Glomerular endothelial cell (primary cell): ENCODE measurements at places on chromosomes 2 and 18. TPM values are rescaled to one million over a fixed set of nuclear protein-coding genes. Genes with fewer than 3 reads are reported as not detected.
A peak's percentile ranks its signal among the peaks of the same experiment; 100 is the strongest.

- no peak for DNase-seq
These were observed 150.2 kb downstream of the FSHR start for GRCh38 chr2:49004036-49004626.

- no peak for DNase-seq
These were observed 161.3 kb downstream of the CDH2 start for GRCh38 chr18:28015671-28016070.

DNA sequence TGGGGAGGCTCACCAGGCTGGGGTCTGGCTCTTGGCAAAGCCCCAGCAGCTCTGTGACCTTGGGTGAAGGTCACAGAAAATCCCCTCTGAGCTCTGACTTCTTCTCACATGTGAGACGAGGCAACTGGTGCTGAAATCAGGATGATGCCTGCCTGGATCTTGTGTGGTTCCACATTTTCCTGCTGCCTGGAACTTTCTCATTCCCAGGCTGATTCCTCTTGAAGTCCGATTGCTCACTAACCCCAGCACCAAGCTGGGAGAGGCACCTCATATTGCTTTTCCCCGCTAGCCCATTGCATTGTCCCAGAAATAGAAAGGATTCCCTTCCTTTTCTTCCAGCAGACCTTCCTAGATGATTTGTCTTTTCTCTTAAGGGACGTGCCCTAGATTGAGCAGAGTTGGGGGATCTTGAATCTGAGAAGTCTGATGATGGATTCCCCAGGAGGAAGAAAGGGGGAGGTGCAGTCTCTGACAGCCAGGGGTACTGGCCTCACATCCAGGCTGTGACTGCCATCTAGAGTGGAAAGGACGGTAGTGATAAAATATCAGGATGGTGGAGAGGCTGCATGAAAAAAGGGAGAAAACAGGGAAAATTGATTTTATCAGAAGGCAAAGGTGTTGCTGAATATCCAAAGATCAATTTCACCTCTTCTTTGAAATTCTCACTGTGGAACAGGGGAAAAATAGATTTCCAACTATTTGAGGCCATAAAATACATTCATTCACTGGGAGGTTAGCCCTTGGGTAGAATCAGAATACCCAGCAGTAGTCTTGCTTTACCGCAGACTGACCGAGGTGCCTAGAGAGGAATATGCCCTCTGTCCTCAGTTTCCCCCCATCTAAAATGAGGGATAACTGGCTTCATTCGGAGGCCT lies 96.3 kb downstream of the FAM210A start:
- no peak for DNase-seq

DNA sequence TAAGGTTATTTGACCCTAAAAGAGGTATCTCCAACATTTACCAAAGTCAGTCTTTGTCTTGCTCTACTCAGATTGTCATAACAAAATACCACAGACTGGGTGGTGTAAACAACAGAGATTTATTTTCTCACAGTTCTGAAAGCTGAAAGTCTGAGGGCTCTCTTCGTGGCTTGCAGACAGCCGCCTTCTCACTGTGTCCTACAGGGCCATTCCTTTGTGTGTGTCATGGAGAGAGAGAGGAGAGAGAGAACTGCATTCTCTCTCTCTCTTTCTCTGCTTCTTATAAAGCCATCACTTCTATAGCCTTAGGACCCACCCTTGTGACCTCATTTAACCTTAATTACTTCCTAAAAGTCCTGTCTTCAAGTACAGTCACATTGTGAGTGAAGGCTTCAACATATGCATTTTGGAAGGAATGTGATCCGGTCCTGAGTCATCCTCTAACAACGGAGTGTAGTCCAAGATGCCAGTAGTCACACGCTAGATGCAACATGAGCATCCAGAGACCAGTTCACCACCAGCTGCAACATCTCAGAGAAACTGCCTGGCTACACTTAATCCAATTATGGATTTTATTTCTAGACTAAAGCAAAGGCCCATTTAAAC lies 130.2 kb downstream of the CD226 start:
- DNase-seq = no peak

DNA sequence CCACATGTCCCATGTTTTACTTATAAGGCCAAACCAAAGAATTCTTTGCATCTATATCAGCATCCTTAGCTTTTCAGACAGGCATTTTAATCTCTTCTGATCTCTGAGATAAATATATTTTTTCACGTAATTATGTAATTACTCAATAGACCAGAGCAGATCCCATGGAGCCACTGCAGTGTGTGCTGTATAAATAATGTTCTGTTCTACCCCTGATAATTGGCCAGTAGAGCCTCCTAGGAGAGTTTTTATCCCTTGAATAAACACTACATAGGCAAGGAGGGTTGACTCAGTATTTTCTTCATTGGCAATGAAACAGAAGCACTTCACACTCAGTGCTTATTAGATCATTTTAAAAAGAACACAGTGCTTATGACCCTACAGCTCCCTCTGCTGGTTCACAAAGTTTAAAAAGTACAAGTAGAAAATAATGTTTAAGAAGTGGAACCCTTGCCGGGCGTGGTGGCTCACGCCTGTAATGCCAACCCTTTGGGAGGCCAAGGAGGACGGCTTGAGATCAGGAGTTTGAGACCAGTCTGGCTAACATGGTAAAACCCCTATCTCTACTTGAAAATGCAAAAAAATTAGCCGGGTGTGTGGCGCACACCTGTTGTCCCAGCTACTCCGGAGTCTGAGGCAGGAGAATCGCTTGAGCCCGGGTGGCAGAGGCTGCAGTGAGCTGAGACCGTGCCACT lies 91.9 kb downstream of the PPP1R1C start:
- peak; percentile 81 for DNase-seq

Gene MARCHF4
- total RNA-seq = 29.5 and 33.3 TPM in 2 replicates

DNA sequence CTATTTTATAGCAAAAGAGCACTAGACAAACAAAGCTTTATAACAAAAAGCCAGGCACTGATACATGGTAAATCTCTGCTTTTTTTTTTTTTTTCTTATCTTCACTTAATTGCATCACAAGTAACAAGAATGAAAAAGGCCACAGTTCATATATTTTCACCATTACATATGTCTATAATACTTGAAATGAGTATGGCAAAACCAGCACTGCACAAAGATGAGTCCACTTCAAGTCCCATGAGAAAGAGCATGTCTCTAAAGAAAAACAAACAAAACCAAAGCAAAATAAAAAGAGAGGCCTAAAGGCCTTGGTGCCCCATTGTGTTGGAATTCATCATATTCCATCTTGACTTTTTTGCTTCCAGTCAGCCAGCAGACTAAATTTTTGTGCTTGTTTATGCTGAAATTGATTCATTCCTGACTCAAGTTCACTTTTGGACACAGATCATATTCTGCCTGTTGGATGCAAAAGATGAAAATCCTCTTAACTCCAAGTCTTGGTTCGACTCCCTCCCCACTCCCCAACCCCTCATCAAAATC lies 264.9 kb upstream of the CCDC68 start:
- no peak for DNase-seq

GRCh38 chr2:239729681-239730566 lies 295.2 kb downstream of the NDUFA10 start:
- no peak for DNase-seq

Gene RUFY4
- not detected in 2 replicates for total RNA-seq

DNA sequence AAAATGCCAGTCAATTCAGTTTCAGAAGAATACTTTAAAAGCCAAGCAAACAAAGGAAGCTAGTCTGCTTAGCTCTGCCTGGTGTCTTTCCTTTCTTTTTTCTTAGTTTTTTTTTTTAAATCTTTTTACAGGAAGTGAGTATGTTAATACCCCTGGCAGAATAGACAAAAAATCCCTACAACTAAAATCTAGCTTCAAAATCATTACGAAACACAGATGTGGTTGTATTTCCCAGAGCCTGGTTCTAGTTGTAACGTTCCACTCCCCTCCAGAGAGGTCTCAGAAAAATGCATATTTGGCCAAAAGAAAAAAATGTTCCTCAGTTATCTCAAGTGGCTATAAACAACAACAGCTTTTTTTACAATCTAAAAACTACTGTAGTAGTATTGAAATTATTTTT lies 202.1 kb upstream of the RND3 start:
- no peak for DNase-seq

DNA sequence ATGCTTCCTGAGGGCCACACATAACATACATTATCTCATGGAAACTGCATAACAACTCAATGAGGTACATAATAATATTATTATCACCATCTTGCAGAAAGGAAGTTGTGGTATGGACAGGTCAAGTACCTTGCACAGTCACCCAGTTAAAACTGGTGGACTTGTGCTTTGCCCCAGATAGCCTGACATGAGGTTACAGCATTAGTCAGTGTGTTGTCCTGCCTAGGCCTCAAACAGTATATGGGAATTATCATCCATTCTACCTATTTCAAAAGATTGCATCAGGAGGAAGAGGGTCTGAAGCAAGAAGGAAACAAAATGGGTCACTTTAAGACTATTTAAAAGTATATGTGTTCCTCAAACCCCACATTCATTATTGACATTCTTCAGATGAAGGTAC lies 5.4 kb upstream of the ANTXR1 start:
- no peak for DNase-seq

Gene NEUROD1
- not detected in 2 replicates for total RNA-seq

- no peak for DNase-seq
These were observed 580.8 kb downstream of the ERBB4 start for GRCh38 chr2:211957799-211958198.

DNA sequence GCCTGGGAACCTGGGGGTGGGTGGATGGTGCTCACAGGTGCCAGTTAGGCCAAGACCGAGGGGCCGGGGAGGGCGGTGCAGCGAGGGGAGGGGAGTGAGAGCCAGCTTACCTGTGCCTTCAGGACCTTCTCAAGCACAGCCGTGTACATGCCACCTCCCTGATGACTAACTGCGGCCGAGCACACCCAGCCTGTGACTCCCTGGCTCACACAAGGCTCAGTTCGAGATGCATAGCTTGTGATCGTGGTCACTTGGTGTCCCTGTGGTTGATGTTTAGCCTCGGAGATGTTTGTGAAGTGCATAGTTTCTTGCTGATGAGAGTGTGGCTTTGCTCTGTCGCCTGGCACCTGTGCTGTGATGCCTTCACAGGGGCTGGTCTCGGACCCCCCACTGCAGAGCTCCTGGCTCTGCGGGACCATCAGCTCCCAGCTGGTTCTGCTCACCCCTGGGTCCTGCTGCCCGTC lies 84.5 kb upstream of the ODC1 start:
- no peak for DNase-seq

Gene NFU1
- 34.3 and 36.3 TPM in 2 replicates for total RNA-seq

DNA sequence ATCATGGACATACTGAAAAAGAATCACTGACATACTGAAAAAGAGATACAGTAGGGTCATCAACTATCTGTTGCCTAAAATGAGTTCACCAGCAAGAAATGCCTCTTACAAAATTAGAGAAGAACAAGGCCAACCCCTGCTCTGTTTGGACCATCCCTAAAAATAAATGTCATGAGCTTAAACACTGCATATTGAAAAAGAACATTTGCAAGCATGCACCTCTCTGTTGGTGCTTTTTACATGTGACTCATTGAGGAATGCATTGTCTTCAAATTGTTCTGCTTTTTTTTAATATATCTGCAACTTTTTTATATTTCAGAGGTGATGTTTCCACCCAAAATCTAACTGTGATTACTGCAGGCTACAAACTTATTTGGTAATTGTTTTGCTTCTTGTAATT lies 233.9 kb upstream of the LRATD1 start:
- DNase-seq = no peak

Gene MALL
- total RNA-seq = 94.9 and 197 TPM in 2 replicates

DNA sequence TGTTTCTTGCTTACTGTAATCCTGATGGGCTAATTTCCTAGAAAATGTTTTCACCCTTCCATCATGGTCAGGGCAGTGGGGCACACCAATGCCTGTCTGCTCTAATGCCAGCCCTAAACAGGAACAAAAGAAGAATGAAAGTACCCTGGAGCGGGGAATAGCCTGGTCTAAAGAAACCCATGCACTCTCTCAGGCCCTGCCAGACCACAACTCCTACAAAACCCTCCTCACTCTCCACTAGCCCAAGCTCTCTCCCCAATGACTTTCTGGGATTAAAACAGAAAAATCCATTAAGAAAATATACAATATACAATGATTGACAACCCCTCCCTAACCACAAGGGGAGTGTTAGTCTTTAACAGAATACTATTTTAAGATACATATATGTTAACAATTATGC lies 67.6 kb downstream of the AAK1 start:
- DNase-seq = no peak

DNA sequence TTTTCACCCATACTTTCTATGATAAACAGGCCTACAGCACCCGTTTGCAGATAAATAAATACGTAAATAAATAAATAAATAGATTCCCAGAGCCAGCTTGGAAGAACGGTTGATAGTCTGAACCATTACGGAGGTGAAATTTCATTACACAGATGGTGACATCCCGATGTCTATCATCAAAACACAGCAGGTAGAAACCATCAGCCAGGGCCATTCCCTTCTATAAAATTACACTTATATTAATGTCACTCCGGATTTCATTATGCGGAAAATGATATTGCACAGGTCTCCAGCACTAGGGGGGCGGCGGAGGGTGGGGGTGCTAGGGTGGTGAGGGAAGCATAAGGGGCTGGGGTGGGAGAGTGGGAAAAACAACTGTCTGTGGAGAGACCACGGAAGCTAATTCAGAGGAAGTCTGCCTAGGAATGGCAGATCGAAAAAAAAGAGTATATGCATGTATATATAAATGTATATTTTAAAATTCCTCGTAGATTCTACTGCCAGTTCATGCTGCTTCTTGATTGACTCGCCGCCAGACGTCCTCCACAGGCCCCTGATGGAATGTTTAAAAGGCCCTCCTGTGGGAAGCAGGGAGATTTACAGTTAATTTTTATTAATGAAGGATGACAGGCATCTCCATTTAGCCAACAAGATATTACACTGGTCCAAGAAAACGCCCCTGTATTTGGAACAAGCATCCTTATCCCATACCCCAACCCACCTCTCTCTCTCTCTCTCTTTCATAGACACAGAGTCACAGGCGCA lies 1906.0 kb upstream of the PIK3C3 start:
- DNase-seq = no peak

Gene SOX11
- 12.1 and 12.7 TPM in 2 replicates for total RNA-seq

DNA sequence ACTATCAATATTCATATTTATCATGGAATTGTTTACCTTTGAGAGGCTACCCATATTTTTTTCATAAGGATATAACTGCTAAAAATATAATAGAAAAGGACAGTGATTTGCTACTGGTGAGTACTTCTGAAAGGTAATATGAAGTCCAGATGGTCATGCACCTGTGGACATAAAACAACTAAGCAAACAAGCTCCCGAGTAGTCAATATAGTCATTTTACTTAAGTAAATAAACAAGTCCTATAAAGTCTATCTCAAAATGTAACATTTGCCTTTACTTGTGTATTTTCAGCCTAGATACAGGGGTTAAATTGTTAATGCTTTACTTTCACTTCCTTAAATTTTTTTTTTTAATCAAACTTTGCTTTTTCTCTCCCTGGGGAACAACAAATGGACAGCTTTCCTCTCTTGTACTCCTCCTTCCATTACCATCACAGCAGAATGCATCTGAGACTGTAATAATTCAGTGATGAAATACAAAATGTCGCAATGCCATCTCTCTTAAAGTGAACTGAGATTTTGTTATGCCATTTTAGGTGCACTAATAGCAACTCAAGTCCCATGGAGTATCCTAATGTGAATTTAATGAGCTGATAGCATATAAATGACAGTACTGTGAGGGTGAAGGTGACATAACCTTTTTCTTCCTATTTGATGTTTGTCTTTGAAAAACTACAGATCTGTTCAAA lies 1325.4 kb upstream of the ZEB2 start:
- no peak for DNase-seq

GRCh38 chr2:114218383-114218782 lies 224.1 kb upstream of the DPP10 start:
- DNase-seq = no peak
